ENCODE measurements at places on chromosomes 12 and 14.

GRCh38 chr12:83075471-83075870 lies 388.8 kb downstream of the TMTC2 start:
- no peak for DNase-seq

DNA sequence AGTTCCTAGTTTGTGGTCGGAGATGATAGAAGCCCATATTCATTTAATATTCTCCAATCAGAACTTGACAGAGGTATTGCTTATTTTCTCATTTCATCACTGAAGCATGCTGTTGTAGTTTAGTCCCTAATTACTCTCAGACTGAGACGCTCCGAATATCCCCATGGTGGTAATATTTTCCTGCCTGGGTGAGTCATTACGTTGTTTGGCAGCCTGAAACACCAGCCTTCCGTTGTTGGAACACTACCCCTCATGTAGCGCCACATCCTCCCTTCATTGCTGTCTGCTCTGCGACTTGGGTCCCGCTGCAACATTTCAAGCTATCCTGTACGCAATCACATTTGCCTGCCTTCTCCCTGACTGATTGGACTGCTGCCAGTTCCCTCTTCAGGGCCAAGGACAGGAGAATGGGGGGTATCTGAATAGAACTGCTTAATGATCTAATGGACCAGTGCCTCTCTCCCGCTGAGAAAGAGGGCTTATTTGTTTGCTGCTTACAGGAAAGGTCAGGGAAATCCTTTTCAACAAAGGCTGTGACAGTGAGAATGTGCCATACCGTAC lies 369.1 kb downstream of the NPAS3 start:
- DNase-seq: no peak

- no peak for DNase-seq
Measured at GRCh38 chr14:24943024-24943423, 106.9 kb downstream of the STXBP6 start.

DNA sequence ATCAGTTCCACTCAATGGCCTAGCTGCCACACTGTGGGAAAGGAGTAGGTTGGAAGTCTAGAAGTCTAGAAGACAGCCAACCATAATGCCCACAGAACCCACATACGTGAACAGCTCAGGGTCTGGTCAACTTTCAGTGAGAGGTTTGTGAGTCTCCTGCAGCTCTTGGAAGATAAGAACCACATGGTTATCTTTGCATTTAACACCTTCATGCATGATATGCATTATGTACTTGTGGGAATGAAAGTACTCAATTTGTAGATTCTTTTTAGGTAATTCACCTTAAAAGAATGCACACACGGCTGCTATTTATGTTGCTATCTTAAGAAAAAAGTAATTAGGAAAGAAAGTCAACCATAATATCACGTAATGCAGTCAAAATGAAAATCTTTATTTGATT lies 126.7 kb downstream of the ESRRB start:
- no peak for DNase-seq

DNA sequence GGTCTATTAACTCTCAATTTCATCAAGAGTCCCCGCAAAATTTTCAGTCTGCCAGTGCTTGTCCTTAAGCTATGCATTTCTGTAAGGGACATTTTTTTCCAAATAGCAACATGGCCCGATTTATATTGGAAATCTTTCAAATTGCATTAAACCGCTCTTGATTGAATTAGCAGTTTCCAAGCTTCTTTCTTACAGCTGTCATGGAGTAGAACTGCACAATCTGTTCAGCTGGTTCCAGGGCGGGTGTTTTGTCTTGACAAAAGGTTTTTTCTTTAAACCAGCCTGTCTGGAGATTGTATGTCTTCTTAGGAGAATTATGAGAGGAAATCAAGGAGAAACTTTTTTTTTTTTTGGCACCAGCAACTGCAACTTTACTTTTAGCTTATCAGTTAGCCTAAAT lies 185.8 kb downstream of the ALG10B start:
- DNase-seq: no peak

GRCh38 chr14:70735043-70735442 lies 74.3 kb downstream of the MAP3K9 start:
- no peak for DNase-seq

DNA sequence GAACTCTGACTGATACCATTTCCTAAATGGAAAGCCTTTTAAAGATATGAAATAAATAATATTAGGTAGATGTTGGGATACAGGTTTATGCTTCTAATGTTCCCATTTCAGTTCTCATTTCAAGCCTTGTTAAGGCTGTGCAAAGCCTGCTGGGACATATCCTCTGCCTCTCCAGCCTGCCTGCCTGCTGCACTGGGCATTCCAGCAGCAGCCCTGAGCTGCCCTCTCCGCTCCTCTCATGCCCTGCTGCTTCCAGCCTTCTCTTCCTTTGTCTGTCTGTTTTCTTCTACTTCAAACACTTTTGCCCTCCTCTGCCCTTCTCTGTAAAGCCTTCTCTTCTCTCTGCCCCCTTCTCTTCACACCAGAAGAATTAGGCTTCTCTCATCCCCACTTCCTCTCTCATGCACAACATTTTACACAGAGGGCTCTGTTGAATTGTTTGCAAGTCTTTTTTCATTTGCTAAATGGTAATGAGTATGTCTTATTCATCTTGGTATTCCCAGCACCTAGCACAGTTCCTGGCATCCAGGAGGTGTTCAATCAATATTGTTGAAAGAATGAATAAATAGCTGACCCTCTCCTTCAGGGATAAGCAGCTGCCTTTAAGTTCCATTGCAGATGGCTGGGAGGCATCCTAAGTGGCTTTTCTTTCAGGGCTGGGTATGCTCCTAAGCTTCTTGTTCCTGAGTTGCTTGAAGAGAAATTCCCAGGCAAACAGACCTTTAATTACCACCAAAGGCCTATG lies 292.3 kb downstream of the TMEM117 start:
- no peak for DNase-seq

GRCh38 chr12:6026998-6027397 lies 81.9 kb upstream of the ANO2 start:
- DNase-seq: no peak

DNA sequence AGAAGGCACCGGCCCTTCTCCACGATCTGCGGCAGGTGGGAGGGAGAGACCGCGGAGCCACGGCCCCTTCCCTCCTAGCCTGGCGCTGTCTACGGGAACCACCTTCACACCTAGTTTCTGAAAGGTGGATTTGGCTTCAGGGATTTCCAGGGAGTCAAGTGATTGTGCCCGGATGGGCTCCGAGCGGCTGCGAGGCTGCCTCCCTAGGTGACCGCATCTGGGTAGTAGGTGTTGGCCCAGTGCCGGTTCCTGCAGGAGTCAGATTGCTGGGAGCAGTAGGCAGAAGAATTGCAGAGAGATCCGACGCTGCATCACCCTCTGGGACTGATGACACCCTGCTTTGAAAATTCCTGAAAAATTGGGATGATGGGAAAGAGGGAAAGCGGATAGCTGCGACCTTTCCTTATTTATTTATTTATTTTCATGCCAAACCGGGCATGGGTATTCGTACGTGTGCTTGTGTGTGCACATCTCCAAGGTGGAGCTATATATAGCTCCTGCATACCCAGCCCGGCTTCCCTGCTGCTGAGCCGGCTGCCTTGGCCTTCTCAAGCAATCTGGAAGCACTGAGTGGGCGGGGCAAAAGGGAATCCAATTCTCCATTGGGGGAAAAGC lies 1.1 kb downstream of the CNTN1 start:
- no peak for DNase-seq

DNA sequence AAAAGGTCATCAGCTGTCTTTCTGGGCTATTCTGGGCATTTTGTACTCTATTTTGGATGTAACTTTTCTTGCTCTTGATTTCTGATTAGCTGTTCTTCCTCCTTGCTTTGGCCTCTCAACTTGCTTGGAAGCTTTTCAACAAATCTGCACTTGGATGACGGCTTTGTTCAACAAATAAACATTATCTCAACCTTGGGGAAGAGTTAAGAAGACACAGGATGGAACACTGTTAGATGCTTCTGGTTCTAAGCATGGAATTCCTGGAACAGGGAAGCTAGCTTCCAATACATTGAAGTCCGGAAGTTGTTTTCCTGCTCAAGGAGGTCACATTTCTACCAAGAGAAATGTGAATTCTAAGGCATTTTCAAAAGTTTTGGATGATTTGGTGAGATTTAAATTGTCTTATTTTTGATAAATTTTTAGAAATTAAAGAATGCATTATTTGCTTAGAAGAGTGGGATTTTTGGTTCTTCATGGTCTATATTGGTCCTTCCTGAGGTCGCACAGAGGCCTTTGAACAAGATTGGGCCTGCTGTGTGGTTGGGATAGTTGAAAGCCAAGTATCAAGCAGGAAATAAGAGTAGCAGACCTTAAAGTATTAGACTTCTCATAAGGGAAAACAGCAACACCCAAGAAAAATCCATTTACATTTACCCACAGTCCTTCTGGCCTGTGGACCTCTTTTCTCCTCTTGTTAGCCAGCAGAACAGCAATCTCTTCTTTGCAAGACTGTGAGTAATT lies 59.2 kb downstream of the PPFIBP1 start:
- DNase-seq: no peak

DNA sequence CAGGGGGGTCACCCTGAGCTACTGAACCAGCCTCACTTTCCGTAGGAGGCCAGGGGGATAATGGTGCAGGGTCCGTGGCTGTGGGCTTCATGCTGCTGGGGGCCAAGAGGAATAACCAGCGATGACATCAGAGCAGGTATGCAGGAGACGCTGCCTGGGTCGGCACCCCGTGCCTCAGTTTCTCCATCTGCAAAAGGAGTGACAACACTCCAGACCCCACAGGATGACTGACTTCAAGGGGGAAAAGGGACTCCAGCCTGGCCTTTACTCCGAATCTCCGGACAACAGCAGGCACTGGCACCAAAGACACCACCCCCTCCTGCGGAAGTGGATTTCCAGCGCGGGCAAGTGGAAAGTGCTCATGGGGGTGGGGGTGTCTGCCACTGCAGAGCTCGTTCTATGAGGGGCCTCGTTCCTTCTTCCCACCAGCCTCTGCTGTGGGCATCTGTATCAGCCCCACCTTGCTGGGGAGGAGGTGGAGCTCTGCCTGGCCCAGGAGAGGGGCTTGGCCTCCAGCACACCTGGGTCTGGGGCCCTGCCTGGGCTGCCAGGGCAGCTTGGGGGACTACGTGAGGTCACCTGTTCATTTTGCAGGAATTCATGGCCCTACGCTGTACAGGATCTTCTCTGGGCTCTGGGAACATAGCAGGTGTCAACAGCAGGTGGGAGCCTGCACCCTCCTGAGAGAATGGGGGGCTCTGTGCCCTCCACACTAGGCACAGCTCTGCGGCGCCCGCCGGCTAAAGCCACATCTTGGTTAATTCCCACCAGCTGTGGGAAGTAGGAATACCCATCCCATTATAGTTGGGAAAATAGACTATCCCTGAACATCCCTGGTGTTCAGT lies 216.6 kb upstream of the C14orf180 start:
- peak; percentile 14 for DNase-seq

DNA sequence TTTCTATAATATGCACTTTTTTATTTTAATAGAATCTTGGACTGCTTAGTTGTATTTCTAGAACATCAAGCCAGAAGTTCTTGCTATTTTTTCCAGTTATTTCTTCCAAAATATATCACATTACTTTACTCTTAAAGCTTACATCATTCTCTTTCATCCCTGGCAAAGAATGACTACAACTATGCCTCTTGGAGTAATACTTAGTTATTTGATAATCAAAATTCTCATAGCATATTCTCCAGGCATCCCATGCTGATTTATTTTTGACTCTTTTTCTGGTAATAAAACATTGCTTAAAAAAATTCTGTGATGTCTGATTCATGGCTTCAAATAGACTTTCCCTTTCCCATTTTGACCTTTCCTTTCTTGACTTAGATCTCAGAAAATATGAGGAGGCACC lies 118.7 kb upstream of the TSPAN8 start:
- no peak for DNase-seq

GRCh38 chr12:26803552-26803951 lies 29.4 kb downstream of the ITPR2 start:
- DNase-seq: no peak

DNA sequence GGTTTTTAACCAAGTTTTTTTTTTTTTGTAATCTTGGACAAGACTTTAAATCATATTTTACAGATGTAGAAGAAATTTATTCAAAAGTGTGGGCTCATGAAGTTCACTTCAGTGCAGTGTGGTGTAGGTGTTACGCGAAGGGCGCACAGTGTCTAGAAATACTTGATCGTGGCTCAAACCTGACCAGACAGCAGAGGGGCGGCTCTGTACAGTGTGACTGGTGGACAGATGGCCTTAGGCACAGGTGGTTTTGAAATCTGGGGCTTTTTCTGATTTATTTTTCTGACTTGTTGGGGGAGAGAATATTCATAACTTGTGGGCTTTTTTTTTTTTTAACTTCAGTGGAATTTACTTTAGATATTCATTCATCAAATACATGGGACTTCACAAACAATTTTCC lies 179.2 kb downstream of the PELI2 start:
- DNase-seq: no peak

DNA sequence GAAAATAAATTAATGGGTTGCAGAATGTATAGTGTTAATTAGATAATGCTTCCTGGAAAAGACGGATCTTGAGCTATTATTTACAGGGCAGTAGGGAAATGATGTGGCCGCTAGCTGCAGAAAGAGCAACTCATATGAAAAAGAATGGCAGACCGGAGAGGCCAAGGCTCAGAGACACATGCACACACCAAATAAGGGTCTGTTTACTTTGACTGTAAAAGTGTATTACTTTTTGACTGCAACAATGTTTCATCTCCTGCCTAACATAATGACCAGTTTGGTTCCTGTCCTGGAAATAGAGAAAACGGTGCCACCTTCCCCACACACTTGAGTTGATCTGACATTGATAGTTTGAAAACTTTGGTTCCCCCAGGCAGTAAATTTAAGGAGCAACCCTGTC lies 290.9 kb downstream of the CACNA1C start:
- no peak for DNase-seq
